ENCODE measurements at places on chromosomes 6 and 20.

DNA sequence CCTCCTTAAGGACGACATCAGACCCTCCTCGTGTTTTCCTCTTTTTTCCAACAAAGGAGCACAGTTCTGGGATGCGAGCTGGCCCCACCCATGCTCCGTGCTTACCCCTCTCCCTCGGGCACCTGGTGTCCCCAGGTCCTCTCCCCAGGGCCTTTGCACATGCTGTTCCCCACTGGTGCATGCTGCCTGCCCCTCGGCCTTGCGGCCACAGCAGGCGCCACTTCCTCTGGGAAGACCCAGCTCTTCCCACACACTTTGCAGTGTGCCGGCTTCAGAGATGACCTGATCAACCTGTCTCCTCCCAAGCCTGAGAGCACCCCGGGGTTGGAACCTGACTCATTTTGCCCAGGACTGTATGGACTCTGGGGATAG, 39.8 kb downstream of the GNAS-AS1 start:
- DNase-seq = no peak

- no peak for DNase-seq
These were observed 128.2 kb downstream of the FRK start for GRCh38 chr6:115932481-115932880.

DNA sequence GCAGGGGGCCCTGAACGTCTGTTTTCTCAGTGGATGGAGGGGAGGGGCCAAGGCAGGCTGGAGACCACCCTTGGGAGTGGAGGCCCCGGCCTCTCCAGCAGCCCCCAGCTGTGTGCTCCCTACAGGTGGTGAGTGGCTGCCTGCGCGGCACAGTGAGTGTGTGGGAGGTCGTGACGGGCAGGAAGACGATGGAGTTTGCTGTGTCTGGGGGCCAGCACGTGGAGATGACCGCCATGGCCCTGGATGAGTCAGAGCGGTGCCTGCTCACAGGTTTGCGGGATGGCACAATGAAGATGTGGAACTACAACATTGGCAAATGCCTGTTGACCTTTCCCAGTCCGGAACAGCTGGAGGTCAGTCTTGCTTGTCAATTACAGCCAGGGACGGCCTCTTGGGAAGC, 52.6 kb downstream of the EFCAB8 start:
- no peak for DNase-seq

- no peak for DNase-seq
These were observed 15.9 kb upstream of the C20orf144 start for GRCh38 chr20:33646191-33646590.

- DNase-seq = no peak
These were observed 576.7 kb upstream of the AGPAT4 start for GRCh38 chr6:161850562-161850961.

DNA sequence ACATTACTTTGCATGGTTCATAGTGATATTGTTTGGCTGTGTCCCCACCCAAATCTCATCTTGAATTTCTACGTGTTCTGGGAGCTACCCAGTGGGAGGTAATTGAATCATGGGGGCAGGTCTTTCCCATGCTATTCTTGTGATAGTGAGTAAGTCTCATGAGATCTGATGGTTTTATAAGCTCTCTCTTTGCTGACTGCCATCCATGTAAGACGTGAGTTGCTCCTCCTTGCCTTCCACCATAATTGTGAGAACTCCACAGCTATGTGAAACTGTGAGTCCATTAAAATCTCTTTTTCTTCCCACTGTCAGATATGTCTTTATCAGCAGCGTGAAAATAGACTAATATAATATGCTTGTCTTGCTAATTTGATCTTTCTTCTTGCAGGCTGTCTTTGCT, 200.4 kb upstream of the NOX3 start:
- no peak for DNase-seq

DNA sequence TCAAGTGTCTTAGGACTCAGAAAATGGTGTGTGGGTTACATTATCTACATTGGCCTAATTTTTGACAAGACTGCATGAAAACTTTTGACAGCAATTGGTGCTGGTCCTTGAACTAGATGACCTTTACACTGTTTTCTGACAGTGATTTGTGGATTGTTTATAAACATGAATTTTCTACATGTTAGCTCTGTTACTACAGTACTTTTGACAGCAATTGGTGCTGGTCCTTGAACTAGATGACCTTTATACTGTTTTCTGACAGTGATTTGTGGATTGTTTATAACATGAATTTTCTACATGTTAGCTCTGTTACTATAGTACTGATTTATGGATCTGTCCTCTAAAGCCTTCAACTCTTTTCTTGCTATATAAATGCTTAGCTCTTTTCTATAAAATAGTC, 16.7 kb downstream of the KCTD20 start:
- no peak for DNase-seq

- no peak for DNase-seq
These were observed 9.7 kb upstream of the SMIM13 start for GRCh38 chr6:11083956-11084355.

- DNase-seq = no peak
These were observed 78.7 kb downstream of the TMEM170B start for GRCh38 chr6:11616200-11616611.

- no peak for DNase-seq
These were observed 1.1 kb downstream of the LRRC1 start for GRCh38 chr6:53795702-53796450.

GRCh38 chr6:32973144-32974015, 5.0 kb downstream of the BRD2 start:
- no peak for DNase-seq

- no peak for DNase-seq
These were observed 668 bp downstream of the PKIB start for GRCh38 chr6:122610690-122611455.

GRCh38 chr6:70310063-70310694, 7.3 kb upstream of the COL9A1 start:
- no peak for DNase-seq

GRCh38 chr6:132368916-132369481, 32.3 kb downstream of the MOXD1 start:
- DNase-seq = no peak

DNA sequence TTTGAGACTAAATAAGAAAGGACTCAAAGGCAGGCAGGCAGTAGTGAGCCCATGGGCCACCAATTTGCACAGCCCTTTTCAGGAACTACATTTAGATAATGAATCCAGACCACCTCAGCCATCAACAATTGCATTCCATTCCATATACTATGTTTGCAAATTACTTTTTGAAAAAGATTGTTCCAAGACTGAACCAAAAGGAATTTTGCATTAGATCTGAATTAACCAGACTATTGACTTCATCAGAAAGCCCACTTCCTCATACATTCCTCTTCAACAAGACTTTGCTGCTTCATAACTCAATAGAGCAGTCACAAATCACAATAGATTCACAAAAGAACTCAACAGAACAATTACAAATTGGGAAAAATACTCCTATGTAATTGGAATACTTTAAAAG, 229.1 kb downstream of the SIM1 start:
- DNase-seq = no peak

DNA sequence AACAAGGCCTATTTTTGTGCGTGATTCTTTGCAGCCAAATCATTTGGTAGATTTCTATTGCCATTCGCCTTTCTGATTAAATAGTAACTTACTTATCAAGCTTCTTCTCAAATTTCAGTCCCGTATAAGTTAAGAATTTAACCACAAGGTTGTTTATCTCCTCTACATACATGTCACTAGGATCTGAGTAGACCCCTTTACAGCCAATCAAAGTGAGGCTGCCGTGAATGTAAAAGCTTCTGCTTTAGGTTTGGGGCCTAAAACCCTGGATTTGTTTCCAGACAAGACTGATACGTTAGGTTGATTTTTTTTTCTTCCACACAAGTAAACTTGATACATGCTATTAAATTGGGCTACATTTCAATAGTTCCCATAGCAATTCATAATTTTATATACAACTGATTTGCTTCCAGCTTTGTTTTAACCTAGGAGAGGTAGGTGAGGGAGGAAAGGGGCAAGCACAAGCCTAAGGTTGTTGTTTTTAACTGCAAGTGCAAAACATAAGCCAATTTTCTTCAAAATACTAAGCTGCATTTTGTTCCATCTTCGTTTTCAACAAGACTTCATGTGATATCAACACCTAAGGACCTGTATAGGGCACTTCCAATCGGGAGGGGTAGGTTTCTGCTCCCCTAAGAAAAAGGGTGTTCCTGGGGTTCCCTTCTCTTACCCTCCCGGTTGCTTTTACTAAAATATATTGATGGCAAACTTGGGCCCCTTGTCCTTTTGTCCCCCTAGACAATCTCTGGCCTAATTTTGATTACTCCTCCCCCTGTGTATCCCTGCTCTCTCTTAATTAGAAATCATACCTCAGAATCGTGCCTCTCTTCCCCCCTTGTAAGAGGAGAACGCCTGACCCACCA, 1.7 kb downstream of the RANBP9 start:
- no peak for DNase-seq

DNA sequence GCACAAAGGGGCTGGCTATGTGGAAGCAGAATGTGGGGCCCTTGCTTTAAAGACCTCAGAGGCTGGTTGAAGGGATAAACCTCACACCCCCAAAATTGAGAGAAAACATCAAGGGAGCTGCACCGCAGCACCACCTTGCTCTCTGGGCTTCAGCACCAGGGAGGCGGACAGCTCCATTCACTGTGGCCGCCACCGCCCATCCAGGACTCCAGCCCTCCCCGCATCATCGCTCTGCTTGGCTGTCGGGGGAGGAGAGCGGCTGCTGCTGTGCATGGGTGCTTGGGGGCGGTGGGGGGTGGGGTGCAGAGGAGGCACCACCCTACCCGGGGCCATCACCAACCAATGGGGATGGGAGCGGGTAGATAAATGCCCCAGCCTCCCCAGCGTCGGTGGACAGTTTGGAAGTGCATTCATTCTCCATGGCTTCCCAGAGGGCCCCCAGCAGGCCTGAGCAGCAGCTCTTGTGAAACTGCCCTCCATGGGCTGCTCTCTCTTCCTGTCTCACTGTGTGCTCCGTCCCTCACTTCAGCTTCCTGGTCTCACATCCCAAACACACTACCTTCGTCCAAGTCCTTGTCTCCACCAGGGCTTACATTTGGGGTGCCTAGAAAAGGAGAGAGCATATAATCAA, 75.7 kb upstream of the BHLHE23 start:
- DNase-seq = no peak

- no peak for DNase-seq
These were observed 275.3 kb downstream of the ALDH8A1 start for GRCh38 chr6:134674562-134674961.

DNA sequence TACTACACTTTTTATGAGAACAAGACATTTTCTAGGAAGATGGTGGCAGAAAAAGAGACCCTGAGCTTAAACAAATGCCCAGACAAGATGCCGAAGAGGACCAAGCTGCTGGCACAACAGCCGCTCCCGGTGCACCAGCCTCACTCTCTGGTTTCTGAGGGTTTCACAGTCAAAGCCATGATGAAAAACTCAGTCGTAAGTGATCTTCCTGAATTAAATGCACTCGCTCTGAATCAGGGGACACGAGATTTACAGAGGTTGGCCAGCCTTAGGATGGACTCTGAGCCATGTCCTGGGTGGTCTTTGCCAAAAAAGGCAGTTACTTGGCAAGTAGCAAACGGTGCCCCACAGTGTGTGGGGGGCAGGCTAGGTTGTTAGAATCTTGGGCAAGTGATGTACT, 423 bp downstream of the PACRG start:
- DNase-seq = no peak

DNA sequence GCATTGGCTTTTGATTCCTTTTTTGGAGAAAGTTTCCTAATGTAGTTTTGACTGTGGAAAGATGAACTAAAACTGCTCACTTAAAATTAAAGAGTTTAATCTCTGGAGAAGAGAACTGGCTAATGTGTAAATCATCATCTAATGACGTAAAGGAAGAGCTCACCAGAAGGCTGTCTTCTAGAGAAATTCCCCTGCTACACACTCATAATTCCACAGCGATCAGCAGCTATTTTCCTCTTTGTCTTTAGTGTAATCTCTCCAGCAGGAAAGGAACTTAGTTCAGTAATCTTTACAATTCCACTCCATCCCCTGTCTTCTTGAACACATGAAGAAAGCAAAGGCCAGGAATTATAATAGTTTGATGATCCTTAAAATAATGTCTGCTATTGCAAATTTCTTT, 15.8 kb downstream of the SPTLC3 start:
- DNase-seq = no peak

GRCh38 chr6:14622085-14622484, 504.5 kb downstream of the CD83 start:
- DNase-seq = no peak

GRCh38 chr6:126625019-126625418, 285.1 kb downstream of the CENPW start:
- no peak for DNase-seq

DNA sequence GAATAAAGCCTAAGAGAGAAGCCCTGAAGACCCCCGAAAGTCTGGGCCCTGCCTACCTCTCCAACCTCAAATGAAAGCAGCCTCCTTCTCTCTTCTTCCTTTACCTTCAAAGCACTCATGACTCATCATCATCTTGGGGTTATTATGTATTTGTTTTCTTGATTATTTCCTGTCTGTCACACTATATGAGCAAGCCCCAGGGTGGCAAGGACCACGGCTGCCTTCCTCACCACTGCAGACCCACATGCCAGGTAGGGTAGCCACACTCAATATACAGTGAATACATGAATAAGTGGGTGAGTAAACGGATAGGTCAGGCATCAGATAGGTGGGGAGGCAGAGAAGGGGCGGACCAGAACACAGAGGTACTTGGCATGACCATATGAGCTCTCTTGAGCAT, 8.8 kb downstream of the WFDC3 start:
- DNase-seq = no peak

- no peak for DNase-seq
These were observed 499.6 kb upstream of the SYNCRIP start for GRCh38 chr6:86142326-86142725.

GRCh38 chr20:46011631-46012482, 3.1 kb downstream of the MMP9 start:
- DNase-seq = no peak

GRCh38 chr20:34401741-34402455, 38.8 kb downstream of the ITCH start:
- no peak for DNase-seq

- DNase-seq = no peak
These were observed 105.1 kb downstream of the ATG5 start for GRCh38 chr6:106220485-106220884.

DNA sequence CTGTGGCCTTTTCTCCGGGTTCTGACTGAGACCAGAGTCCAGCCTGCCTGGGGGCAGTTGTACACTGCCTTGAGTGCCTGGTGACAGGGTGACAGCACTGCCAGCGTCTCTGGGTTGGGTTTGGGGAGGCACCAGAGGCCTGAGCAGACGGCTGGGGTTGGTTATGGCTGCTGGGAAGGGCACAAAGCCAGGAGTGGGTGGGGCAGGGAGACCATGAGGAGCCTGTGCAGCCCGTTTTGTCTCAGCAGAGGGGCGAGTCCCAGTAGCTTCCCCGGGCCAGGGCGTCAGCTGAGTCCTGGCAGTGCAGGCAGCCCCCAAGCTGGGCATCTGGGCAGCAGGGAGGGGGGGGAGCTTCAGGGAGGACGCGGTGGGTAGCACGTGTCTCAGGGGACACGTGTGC, 15.3 kb upstream of the SULF2 start:
- no peak for DNase-seq

GRCh38 chr20:63289311-63290135, 3.5 kb upstream of the COL20A1 start:
- DNase-seq = no peak

DNA sequence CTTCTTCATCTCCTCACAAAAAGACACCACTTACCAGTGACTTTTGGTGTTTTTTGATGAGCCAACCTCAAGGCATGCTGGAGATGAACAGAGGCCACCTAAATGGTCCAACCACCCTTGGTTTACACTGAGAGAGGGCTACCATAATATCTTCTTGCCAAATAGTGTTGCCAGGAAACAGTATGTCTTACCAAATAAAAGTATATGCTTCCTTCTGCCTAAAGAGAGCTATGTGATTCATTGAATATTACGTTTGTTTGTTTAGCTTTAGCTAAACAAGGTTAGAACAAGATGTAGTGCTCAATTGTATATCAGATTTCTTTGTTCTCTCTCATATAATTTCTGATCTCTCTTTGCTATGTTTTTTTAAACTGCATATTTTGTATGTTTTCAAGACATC, 40.6 kb upstream of the BMP6 start:
- no peak for DNase-seq

Data from stimulated activated CD4-positive, alpha-beta T cell treated with anti-CD3 and anti-CD28 coated beads, TNF-alpha, amount 100 ng/mL, for 48 hours (primary cell).